Stimulated activated CD8-positive, alpha-beta memory T cell treated with anti-CD3 and anti-CD28 coated beads, Interleukin-12 subunit alpha, Interleukin-12 subunit beta, amount 100 ng/mL, for 1 hour (primary cell): ENCODE measurements at places on chromosomes 5 and 9.

GRCh38 chr9:113475992-113476391 lies 12.5 kb downstream of the RGS3 start:
- DNase-seq = no peak

GRCh38 chr9:120980951-120981350 lies 54.4 kb upstream of the TRAF1 start:
- no peak for DNase-seq

GRCh38 chr5:79378510-79379186 lies 135.3 kb downstream of the HOMER1 start:
- no peak for DNase-seq

- no peak for DNase-seq
Observed at GRCh38 chr9:69323861-69324260, 1.2 kb upstream of the ENTREP1 start.

DNA sequence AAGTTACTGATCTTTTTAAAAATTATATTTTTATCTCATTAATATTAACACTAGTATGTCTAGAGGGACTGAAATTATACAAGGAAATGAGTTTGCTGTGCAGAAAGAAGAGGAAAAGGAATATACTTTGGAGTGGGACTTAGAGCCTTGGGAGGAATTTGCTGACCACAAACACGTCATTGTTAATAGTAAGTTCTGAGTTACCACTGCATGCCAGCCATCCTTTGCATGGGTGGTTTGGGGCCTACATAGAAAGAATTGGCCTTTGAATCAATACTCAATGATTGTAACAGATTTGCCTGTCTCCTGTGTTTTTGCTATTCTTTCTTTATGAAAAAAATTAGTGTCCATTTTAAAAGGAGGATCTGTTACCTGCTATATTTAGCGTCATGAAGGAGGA lies 232.6 kb upstream of the TNC start:
- no peak for DNase-seq

DNA sequence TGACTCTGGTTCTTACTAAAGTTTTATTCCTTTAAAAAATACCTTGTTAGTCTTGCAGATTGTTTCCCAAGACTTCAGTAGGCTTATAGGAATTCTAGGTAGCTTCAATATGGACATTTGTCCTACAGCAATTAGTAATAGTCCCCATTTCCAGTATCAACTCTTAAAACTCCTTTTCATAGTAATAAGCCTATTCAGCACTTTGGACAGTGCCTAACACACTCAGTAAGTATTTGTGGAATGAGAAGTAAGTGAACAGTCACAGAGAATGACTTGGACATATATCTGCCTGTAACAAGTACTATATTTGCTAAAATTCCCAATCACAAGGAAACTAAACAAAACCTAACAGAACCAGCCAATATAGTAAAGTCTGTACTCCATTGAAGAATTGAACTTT lies 1291.8 kb upstream of the DMAC1 start:
- DNase-seq = no peak

- DNase-seq = no peak
Observed at GRCh38 chr9:77892171-77892570, 139.4 kb downstream of the GNAQ start.

GRCh38 chr9:78596346-78596745 lies 299.4 kb downstream of the PSAT1 start:
- DNase-seq = no peak

DNA sequence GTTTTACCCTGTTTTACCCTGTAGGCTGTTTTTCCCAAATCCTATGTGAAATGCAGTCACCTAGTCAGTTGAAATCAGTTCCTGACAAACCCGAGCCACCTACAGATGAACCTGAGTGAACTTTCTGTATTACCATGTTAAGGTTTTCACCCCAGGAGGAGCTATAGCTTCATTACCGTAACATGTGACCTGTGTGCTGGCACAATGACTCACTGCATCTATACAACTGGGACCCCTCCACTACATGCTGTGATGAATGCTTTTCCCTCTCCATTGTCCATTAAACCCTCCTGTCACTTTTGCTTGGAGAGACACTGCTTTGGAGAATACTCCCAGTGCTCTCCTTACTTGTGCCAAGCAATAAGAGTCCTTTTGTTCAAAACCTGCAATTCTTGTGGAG lies 1974.8 kb downstream of the EFNA5 start:
- DNase-seq = no peak

GRCh38 chr9:93183663-93184431 lies at the start of gene WNK2:
Gene WNK2 (plus strand): TSS chr9:93184139. CDS start chr9:93184930, 791 bp downstream.
- DNase-seq = no peak
